PC-9 (cell line): ENCODE measurements at places on chromosomes 13 and 19. TPM values are rescaled to one million over a fixed set of nuclear protein-coding genes. Genes with fewer than 3 reads are reported as not detected.

The MAMSTR gene
- 2.6 and 3.9 TPM in 2 replicates for total RNA-seq

The ZNF534 gene
- total RNA-seq = not detected in 2 replicates

The MEIOSIN gene
- not detected in 2 replicates for total RNA-seq

The IZUMO2 gene
- not detected in 2 replicates for total RNA-seq

The TEX101 gene
- not detected in 2 replicates for total RNA-seq

The TEX26 gene
- not detected in 2 replicates for total RNA-seq

The CACNG8 gene
- 2.9 and 3.8 TPM in 2 replicates for total RNA-seq

- peaks cover 42% of the 10 kb centered on the region; the same call in 1 of the 2 replicates for H3K27me3 ChIP-seq
- no peaks in the 10 kb centered on the region for H3K36me3 ChIP-seq
- H3K4me1 ChIP-seq = peaks cover 12% of the 10 kb centered on the region
- no peak for DNase-seq
- no peak overlapping the region for H3K27ac ChIP-seq
- H3K4me3 ChIP-seq = no peak overlapping the region
These were observed 28.3 kb downstream of the OR10H4 start for GRCh38 chr19:15976836-15977689.

GRCh38 chr19:32105527-32106310 lies 239.7 kb upstream of the ZNF507 start:
- peaks cover 66% of the 10 kb centered on the region for H3K27me3 ChIP-seq
- no peaks in the 10 kb centered on the region for H3K36me3 ChIP-seq
- H3K4me1 ChIP-seq = no peaks in the 10 kb centered on the region
- DNase-seq = no peak
- no peak overlapping the region for H3K4me3 ChIP-seq

- H3K27me3 ChIP-seq = no peaks in the 10 kb centered on the region
- no peak for DNase-seq
- no peaks in the 10 kb centered on the region for H3K36me3 ChIP-seq
- no peak overlapping the region for H3K27ac ChIP-seq
These were observed 98.0 kb downstream of the EDNRB start for GRCh38 chr13:77820431-77821149.

- H3K4me1 ChIP-seq = no peaks in the 10 kb centered on the region
- no peak overlapping the region for H3K4me3 ChIP-seq
- no peak for DNase-seq
- H3K36me3 ChIP-seq = peaks cover 11% of the 10 kb centered on the region; the same call in 1 of the 2 replicates
These were observed 22.1 kb downstream of the CUL4A start for GRCh38 chr13:113231306-113232207.

- H3K4me3 ChIP-seq = no peak overlapping the region
- H3K4me1 ChIP-seq = no peaks in the 10 kb centered on the region
- no peak overlapping the region for H3K27ac ChIP-seq
- no peaks in the 10 kb centered on the region for H3K27me3 ChIP-seq
These were observed 23.0 kb downstream of the ZNF568 start for GRCh38 chr19:36939153-36939552.

DNA sequence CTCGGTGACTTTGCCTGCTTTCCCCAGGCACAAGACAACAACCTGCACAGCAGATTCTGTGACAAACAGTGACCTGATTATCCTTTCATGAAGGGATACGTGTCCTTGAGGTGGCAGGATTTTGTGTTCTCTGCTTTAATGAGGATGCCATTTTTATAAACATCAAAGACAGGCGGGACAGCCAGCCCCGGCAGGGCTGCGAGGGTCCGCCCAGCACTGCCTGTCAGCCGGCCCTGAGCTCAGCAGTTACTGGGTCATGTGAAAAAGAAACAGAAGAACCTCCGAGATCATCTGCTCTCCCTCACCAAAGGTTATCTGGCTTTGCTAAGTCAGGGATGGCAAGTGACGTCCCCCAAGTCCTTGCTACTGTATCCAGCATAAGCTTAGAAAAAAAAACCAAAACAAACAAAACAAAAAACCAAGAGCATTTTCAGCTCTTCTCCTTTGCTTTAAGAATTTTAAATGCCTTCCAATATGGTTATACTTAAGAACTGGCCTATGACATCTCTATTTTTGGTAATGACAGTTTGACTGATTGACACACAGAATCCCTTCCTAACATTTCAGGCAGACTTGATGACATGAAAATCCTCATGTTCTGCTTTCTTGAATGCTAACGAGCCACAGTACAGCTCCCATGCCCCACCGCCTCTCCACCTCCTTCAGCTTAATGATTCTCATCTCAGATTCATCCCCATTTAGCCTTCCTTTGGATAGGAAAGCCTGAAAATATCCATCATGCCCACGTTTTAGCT lies 666.6 kb upstream of the ARGLU1 start:
- H3K4me1 ChIP-seq = no peaks in the 10 kb centered on the region
- no peaks in the 10 kb centered on the region for H3K36me3 ChIP-seq
- no peak for DNase-seq
- H3K4me3 ChIP-seq = no peak overlapping the region

DNA sequence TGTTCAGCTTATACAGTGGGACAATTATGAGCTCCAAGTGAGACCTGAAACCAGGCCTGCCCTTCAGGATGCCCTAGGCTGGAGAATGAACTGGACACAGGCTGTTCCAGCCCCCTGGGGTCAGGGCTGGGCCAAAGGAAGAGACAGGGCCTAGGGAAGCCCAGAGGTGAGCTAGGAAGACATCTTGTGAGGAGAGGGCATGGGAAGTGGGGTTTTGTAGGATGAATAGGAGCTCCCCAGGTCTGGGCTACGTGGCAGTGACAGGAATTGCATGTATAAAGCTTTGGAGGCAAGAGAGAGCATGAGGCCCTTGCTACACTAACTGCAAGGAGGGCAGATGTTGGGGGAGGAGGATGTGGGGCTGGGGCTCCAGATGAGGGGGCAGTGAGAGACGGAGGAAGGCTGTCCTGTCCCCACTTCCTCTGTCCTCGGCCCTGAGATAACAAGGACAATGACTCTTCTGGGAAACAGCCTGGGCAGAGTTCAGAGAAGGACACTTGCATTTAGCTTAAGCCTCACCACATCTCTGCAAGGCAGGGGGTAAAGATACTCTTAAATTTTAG lies 1.5 kb upstream of the TBXA2R start:
- no peak for DNase-seq
- 0 out of 2 replicates have a peak, but pooled peaks cover 3% of the 10 kb centered on the region for H3K4me1 ChIP-seq
- no peak overlapping the region for H3K4me3 ChIP-seq
- no peaks in the 10 kb centered on the region for H3K27me3 ChIP-seq
- H3K27ac ChIP-seq = no peak overlapping the region
- no peaks in the 10 kb centered on the region for H3K36me3 ChIP-seq

- DNase-seq = no peak
- H3K4me3 ChIP-seq = no peak overlapping the region
- no peaks in the 10 kb centered on the region for H3K4me1 ChIP-seq
- no peak overlapping the region for H3K27ac ChIP-seq
These were observed 30.9 kb downstream of the EPN1 start for GRCh38 chr19:55705972-55706371.

GRCh38 chr19:42030645-42031440 lies 36.8 kb upstream of the ATP1A3 start:
- H3K27ac ChIP-seq = no peak overlapping the region
- no peak for DNase-seq

- H3K27ac ChIP-seq = no peak overlapping the region
- no peaks in the 10 kb centered on the region for H3K4me1 ChIP-seq
- H3K36me3 ChIP-seq = no peaks in the 10 kb centered on the region
- peaks cover 15% of the 10 kb centered on the region; the same call in 1 of the 2 replicates for H3K27me3 ChIP-seq
- DNase-seq = no peak
These were observed 47.0 kb upstream of the DIAPH3 start for GRCh38 chr13:60210510-60211330.
